ENCODE measurements at places on chromosomes 4 and X.

GRCh38 chr4:2402941-2403340, 15.5 kb downstream of the ZFYVE28 start:
- no peak for DNase-seq

- no peak for DNase-seq
These were observed 4.2 kb downstream of the STBD1 start for GRCh38 chr4:76310683-76311082.

DNA sequence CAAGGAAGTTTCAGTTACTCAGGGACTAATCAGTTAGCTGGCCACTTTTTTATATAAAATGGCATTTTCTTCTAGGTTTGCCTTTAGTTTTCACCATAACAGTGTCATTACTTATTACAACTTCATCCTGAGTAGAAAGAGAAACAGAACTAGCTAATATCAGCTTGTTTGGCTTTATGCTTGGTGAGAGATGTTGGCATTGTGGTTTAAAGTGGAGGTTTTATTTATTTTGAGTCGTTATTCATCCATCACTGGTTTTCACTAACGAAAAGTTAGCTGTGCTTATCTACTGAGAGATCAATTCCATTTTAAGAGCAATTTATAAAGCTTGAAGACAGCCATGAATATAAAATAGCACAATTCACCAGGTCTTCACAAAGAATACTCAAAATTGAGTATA, 714.5 kb downstream of the GRID2 start:
- no peak for DNase-seq

DNA sequence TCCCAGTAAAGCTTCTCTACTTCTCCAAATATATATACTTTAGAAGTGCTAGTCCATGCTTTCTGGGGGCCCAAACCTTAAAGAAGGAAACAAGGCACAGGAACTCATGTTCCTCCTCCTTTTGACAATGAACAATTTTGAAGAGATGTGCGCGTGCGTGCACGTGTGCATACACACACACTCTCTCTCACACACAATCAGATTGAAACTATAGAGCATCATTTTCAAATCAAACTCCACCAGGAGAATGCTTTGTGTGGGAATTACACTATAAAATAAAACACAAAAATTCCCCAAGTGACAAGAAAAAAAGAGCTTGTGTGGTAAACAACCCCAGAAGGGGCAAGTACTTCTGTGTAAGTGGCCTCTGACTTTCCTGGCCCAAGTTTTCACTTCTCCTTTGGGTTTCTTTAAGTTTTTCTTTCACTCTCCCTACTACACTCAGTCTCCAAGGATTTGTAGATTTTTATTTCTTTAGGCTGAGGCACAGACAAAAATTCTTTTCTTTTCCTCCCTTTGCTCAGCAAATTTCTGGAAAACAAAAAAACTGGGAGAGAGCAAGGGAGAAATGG, 46.6 kb upstream of the SHISA3 start:
- DNase-seq: no peak
